ENCODE measurements at places on chromosomes 7 and 10.
A peak's percentile ranks its signal among the peaks of the same experiment; 100 is the strongest.

DNA sequence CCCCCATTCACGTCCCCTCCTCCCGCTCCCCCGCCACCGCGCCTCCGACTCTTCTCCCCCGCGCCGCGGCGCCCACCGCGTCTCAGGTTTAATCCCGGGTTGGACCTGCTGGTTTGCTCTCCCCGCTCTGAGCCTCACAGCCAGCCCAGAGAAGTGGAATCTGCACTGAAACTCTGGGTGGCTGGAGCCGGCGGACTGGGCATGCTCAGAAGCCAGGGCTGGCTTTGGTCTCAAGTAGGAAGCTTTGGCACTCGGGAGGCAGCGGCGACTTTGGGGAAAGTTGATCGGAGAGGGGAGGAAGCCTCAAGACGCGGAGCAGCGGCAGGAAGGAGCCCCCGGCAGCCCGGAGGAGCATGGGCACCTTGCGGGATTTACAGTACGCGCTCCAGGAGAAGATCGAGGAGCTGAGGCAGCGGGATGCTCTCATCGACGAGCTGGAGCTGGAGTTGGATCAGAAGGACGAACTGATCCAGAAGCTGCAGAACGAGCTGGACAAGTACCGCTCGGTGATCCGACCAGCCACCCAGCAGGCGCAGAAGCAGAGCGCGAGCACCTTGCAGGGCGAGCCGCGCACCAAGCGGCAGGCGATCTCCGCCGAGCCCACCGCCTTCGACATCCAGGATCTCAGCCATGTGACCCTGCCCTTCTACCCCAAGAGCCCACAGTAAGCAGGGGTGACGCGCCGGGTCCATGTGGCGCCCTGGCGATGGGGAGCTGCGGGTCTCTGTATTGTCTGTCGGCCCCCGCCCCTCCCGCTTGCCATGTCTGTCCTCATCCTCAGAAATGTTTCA, at the start of gene PRKG1:
Gene PRKG1, plus strand, starts transcription at position 250 of the 791 bp plus-strand sequence.
- DNase-seq: no peak

GRCh38 chr7:158588878-158589442, 1.3 kb upstream of the PTPRN2 start:
- DNase-seq: no peak

GRCh38 chr7:66905689-66906088, 15.3 kb upstream of the TMEM248 start:
- no peak for DNase-seq

DNA sequence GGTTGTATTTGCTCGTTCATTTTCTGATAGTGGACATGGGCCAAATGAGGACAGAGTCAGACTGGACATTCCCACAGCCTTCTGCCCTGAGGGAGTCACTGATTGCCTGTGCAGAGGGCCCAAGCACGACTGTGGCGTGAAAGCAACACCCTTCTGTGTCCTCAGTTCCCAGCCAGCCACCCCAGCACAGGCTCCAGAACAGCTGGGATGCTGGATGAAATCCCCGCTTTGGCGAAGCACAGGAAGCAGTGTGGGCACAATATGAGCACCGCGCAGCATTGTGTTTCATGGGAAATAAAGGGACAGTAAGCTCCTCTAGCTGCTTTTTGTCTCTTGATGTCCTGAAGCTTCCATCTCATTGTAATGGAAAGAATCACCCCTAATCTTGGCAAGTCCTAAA, 20.5 kb downstream of the TRIL start:
- no peak for DNase-seq

DNA sequence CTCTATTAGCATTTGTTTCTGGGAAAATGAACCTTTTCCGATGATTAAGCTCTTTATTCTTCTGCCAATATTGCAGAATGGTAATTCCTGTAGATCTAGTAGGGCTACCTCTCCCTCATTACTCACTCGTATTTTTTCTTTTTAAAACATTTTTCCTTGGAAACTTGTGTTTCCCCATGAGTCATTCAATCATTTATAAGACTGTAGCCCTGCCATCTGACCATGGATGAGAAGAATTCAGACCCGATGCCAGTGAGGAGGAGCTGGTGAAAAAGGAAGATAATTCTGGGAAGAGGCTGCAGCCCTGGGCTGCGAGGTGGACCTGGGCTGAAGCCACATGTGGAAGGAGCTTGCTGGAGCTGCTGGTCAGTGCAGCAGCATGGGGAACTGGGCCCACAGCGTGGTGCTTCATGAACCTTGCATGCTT, 242.8 kb downstream of the KLF6 start:
- DNase-seq: peak; percentile 60

GRCh38 chr10:29849886-29850285, 209.5 kb downstream of the JCAD start:
- no peak for DNase-seq

- no peak for DNase-seq
Observed at GRCh38 chr7:126378642-126379041, 874.1 kb downstream of the GRM8 start.

DNA sequence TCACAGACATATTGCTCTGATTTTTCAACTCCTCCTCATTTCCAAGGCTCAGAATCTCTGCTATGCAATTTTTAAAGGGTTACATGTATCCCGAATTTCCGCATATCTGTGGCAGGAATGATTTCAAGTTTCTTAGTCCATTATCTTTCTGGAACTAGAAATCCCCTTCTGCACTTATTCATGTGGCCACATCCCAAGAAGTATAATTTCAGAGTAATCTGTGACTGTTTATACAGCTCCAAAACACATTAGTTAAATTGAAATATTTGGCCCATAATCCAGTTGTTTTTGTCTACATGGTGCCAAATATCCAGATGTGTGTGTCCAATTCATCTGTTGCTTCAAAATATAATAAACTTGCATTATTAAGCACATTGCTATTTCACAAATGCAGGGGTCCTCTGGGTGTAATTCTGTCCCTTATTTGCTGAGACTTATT, 271.2 kb downstream of the ARHGAP12 start:
- no peak for DNase-seq

GRCh38 chr7:96127746-96128145, 194.2 kb downstream of the SLC25A13 start:
- DNase-seq: no peak

- no peak for DNase-seq
Observed at GRCh38 chr7:39044489-39044888, 66.8 kb downstream of the POU6F2 start.

- no peak for DNase-seq
Observed at GRCh38 chr10:86194684-86195083, 171.9 kb downstream of the GRID1 start.

DNA sequence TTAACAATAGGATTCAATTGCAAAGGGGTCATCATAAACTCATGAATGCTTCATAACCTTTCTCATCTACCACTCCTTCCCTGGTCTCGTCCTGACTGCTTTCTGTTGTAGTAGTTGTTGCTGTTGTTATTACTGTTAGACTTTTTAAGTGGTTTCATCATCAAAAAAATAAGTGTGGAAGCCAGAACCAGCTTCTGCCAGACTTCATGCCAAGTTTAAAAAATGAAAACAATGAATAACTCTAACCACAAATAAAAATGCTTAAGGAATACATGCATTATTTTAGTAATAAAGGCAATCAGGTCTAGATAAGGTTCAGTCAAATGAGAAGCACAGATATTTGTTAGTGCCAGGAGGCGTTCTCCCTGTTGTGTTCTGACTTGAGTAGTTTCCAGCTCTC, 85.4 kb downstream of the PCLO start:
- no peak for DNase-seq

- DNase-seq: no peak
Observed at GRCh38 chr10:96422525-96422924, 63.7 kb upstream of the OPALIN start.

GRCh38 chr10:20634839-20635238, 262.3 kb downstream of the NEBL start:
- DNase-seq: no peak

- peak; percentile 33 for DNase-seq
Observed at GRCh38 chr10:47458466-47459154, 25.3 kb downstream of the ANXA8 start.

GRCh38 chr7:135959646-135960363, 17.4 kb downstream of the MTPN start:
- DNase-seq: no peak

DNA sequence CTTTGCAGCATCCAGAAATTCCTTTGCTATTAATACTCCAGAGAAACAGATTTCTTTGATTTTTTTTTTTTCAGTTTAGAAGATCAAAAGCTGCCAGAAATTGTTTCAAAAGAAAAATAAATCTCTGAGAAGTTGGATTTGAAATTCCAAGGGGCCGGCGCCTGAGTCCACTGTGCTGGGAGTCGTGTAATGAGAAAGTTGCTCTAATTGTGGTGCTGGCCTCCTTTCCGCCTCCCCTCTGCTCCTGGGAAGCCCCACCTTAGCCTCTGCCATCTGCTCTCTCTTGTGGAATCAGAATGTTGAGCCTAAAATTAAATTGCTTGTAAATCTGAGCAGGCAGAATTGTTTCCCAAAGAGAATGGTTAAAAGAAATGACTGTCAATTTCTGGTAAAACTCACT, 93.3 kb downstream of the EMX2 start:
- no peak for DNase-seq

DNA sequence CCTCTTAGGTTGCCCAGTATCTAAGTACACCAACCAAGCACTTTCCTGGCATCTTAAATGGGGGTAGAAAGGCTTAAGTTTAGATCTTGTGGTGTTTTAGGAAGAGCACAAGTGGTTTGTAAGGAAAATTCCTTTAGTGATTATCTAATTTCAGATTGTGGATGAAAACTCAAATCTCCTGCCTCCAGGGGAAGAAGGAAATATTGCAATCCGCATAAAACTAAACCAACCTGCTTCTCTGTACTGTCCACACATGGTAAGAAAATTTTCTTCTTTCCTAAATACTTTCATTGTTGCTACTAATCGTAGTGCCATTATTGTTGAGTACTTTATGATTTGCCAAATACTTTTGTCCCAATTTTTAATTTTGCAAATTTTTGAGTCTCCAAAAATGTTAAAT, 31.1 kb downstream of the ACSM6 start:
- no peak for DNase-seq

- no peak for DNase-seq
Observed at GRCh38 chr10:57018452-57018851, 657.4 kb upstream of the ZWINT start.

DNA sequence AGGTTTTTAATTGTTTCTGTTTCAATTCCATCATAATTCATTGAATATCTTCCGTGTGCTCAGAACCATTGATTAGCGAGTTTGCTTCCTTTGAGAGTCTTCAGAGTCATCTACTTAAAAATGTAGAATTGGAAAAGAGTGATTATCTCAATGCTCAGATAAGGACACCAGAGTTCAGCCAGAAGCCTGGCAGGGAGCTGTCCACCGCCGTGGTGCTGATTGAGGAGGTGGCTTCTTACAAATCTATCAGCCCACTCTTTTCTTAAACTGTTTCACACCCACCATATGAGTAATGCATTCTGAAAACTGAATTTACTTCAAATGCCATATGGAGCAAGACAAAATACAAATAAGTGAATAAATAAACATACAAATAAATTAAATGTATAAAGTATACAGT, 79.3 kb downstream of the INSYN2A start:
- DNase-seq: no peak

DNA sequence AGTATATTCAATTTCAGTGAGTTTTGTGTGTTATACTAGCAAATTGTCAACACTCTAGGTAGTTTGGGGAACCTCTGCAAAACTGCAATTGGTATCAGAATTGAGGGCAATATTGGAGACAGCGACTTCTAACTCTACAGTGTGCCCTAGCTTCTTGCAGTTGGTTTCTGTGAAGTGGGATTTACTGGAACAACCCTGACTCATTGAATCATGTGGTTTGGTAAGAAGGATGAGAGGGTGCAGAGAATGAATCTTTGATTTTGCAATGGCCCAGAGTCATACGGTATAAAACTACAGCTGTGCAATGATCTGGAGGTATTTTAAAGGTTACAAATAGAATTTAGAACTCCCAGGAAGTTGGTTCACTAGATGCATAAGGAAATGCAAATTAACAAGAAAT, 129.1 kb upstream of the PPP1R3A start:
- no peak for DNase-seq

GRCh38 chr10:124992462-124993344, 50.8 kb downstream of the ZRANB1 start:
- no peak for DNase-seq

GRCh38 chr10:1426786-1427185, 310.5 kb downstream of the ADARB2 start:
- no peak for DNase-seq

DNA sequence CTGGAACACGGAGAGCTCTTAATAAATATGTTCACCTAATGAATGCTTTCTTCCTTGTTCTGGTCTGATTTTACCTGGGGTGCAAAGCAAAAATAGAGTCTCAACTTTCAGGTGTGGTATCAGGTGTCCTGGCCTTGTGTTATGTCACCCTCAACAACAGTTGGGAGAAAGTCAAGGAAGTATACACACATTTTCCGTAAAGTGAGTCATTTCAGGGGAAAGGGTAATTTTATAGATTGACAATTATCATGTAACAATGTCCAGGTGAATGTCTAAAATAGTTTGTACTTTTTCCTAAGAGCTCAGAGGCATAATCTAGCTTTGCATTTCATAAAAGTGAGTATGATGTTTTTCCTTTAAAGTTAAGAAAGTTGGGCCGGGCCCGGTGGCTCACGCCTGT, 287.4 kb downstream of the SKIDA1 start:
- no peak for DNase-seq

DNA sequence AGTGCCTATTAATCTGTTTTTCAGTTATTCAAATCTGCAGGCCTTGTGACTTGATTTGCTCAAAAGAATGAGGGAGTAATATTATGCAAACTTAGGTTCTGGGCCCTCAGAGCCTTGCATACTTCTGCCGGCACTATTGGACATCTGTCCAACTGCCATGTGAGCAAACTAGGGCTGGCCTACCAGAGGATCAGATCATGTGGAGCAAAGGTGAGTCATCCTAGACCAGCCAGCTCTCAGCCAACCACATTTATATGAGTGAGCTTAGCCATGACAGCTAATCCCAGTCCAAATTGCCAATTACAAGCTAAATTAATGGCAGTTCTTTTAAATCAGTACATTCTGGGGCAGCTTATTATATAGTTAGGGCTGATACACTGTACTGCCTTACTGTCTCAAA, 69.6 kb downstream of the SDHAF3 start:
- DNase-seq: peak; percentile 3

DNA sequence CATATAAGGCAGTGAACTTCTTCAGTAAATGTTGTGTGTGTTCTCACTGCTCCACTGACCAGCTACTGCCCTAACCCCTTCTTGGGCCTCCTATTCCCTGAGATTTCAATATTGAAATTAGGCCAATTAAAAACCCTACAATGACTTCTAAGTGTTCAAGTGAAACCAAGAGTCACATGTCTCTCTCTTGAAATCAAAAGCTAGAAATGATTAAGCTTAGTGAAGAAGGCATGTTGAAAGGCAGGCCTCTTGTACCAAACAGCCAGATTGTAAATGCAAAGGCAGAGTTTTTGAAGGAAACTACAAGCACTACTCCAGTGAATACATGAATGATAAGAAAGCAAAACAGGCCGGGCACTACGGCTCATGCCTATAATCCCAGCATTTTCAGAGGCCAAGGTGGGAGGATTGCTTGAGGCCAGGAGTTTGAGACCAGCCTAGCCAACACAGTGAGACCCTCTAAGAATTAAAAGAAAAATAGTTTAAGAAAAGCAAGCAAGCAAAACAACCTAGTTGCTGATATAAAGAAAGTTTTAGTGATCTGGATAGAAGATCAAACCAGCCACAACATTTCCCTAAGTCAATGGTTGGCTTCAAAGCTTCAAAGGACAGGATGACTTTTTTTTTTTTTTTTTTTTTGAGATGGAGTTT, 22.3 kb downstream of the BRAF start:
- no peak for DNase-seq

All from AG04449 (cell line).